Activated CD4-positive, alpha-beta T cell treated with anti-CD3 and anti-CD28 coated beads for 4 hours (primary cell): ENCODE measurements at places on chromosomes 3 and 15.

DNA sequence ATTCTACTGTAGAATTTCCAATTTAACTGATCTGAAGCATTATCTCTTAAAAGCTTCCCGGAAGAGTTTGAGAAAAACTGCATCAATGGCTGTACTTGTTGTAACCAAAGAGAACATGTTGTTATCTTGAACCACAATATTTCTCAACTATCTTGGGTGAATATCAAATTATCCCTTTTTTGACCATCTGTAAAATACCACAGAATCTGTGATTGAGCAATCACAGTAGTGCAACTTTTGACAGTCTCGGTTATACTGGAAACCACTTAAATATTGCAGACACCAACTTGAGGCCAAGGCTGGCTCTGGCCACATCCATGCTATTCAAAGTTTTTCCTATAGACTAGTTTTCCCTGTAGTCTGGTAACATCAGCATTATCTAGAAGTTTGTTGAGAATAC is 842.8 kb upstream of the EPHA6 start:
- DNase-seq: no peak

- DNase-seq: no peak
These were observed 519.3 kb downstream of the NLGN1 start for GRCh38 chr3:173916799-173917198.

DNA sequence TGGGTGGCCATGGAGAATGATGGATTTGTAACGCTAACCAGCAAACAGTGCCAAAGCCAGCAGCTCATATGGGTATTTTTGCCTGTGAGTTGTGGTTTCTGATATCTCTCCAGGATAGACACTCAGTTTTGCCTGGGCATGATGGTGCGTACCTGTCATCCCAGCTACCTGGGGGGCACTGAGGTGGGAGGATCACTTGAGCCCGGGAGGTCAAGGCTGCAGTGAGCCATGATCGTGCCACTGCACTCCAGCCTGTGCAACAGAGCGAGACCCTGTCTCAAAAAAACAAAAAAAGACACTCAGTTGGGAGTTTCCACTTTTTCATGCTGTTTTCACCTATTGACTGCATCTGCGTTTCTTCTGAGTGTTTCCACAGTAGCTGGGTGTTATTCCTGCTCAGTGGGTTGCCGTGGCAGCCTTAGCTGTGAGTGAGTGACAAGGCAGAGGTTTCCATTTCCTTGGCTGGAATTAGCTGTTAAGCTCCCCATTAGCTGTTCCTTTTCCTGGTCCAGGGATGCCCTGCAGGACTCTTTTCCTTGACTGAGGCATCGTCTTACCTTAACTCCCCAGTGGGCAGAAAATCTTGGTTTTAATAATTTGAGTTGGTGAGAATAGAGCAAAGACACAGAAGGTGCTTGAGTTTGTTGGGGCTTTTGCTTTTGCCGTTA is 14.2 kb upstream of the RPP14 start:
- no peak for DNase-seq

GRCh38 chr3:184168363-184169120 is 6.1 kb upstream of the AP2M1 start:
- DNase-seq: no peak

DNA sequence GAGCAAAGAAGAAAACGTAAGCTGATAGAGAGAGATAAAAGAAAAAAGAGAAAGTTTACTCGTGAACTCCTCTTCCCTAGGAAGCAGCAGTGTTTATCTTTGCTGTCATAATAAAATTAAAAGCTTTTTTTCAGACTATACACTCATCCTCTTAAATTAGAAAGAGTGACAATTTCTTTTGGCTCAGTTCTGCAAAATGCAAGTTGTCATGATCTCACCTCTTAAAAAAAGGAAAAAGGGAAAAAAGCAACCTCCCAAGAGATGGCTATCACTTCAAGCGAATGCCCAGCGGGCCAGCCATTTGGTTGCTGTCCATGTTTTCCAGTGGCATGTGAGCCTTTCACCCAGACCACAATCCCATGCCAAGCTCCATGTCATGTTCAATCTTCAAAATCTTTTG is 7.0 kb upstream of the THBS1 start:
- DNase-seq: no peak

DNA sequence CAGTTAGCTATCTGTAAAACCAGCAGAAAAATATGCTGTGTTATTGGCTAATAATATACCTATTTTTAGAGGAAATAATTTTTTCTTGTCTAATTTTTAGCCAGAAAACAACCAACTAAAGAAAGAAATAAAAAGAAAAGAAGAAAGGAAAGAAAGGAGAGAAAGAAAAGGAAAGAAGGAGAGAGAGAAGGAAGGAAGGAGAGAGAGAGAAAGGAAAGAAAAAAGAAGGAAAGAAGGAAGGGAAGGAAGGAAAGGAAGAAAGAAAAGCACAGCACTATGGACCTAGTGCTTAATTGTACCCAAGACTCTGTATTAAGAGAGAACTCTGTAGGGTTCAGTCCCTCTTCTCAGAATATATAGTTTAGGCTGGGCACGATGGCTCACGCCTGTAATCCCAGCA is 3.3 kb upstream of the PAQR9 start:
- no peak for DNase-seq

DNA sequence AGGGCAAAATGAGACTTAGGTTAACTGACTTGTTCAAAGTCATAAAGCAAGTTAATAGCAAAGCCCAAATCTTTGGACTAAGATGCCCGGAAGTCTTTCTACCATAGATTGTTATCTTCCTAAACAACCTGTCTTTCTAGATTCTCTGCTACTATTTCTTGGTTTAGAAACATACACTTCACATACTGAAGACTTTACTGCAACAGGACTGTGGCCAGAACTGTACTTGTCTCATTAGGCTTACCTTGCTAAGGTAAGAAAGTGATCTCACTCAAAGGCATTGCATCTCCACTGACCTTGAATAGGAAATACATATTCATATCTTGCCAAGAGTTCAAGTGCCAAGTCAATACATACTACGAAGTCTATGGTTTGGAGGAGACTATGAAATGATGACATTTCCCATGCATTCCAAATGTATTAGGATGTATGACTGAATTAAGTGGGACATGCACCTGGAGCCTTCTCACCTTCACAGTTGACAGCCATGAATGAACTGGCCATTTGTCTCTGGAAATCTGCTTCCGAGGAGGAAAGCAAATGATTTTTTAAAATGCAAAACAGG is 5.0 kb downstream of the ZDHHC3 start:
- DNase-seq: no peak

GRCh38 chr15:75231836-75232235 is 26.3 kb upstream of the GOLGA6C start:
- no peak for DNase-seq

DNA sequence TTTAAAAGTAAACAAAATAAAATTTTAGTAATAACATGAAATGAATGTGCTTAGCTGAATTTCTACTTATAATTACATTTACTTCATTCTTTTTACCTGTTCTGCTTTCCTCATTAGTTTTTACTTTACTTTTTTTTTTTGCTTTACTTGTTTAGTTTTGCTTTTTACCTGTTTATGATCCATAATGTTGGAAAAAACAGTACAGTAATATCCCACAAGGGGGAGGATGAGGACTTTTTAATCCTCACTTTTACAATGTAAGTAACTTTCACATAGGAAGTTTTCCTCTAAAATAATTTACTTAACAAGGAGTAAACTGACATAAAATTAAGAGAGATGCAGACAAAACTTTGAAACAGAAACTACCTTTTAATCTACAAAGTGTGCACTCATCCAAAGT is 268.7 kb downstream of the TBC1D5 start:
- DNase-seq: no peak

- DNase-seq: no peak
These were observed 44.4 kb upstream of the SACM1L start for GRCh38 chr3:45644791-45645201.

- DNase-seq: no peak
These were observed 17.9 kb downstream of the PLS1 start for GRCh38 chr3:142614059-142614626.
